ENCODE measurements at places on chromosomes 4 and X.

- no peak for DNase-seq
These were observed 13.2 kb downstream of the FGA start for GRCh38 chr4:154577324-154577723.

DNA sequence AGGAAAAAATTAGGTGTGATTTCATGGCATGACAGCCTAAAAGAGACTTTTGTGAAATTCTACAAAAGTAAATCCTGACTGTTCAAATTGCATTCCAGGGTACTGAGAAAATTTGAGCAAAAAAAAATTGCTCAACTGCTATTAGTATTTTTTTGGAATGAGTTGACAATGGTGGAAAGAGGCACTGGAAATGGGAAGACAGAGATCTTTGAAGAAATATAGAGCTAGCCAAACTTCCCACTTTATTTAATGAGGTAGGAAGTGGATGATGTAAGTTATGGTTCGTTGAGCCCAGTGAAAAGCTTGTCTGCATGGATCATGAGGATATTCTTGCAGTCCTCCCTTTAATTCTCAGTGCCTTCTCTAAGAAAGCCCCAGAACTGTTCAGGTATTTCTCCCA is 183.8 kb downstream of the PTTG2 start:
- DNase-seq = no peak

DNA sequence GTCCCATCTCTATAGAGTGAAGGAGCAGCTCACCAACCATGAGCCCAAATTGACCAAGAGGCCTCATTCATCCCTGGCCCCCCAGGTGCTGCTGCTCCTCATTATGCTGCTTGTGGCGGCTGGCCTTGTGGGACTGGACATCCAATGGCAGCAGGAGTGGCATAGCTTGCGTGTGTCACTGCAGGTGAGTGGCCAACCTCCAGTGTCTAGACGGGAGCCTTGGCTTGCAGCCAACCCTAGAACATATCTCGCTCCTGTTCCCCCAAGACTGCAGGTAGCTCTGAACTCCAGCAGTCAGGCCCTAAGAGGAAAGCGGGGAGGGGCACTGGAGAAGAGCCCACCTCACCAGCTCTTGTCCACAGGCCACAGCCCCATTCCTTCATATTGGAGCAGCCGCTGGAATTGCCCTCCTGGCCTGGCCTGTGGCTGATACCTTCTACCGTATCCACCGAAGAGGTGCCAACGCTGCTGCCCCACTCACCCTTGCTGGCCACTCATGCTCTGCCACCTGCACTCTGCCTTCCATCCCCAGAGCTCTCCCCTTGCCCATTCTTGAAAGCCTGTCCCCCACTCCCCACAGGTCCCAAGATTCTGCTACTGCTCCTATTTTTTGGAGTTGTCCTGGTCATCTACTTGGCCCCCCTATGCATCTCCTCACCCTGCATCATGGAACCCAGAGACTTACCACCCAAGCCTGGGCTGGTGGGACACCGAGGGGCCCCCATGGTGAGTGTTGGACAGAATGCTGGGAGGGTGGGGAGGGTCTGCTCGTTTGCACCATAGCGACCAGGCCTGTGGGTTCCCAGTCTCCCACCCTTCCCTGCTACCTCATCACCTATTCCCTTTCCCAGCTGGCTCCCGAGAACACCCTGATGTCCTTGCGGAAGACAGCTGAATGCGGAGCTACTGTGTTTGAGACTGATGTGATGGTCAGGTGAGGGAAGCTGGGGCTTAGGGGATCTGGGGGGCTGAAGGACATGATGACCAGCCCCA is 3.5 kb downstream of the GDPD2 start:
- DNase-seq = no peak

GRCh38 chr4:26300314-26301307 is 20.2 kb upstream of the RBPJ start:
- DNase-seq = no peak

GRCh38 chr4:75769036-75769435 is 44.7 kb downstream of the USO1 start:
- DNase-seq = no peak

GRCh38 chrX:440636-441035 is 53.9 kb upstream of the PPP2R3B start:
- DNase-seq = no peak

DNA sequence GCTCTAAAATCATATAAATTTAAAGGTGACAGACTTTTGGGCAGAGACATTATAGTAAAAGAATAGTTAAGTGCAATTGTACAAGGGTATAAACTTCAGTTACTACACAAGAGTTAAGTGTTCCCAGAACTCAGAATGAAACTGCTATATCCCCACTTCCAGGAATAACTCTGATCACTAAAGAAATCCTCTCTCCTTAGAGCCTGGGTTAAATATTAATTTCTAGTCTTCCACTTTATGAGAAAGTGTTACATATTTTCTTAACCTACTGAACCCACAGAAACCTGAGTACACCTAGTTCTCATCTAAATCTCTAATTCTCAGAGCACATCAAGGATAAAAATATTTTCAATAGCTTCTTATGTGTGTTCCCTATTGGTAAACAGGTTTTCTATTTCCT is 99.1 kb upstream of the USP38 start:
- no peak for DNase-seq

GRCh38 chr4:80611678-80611979 is 276.1 kb downstream of the CFAP299 start:
- no peak for DNase-seq

GRCh38 chr4:158169931-158170690 is 2.7 kb downstream of the GASK1B start:
- no peak for DNase-seq

DNA sequence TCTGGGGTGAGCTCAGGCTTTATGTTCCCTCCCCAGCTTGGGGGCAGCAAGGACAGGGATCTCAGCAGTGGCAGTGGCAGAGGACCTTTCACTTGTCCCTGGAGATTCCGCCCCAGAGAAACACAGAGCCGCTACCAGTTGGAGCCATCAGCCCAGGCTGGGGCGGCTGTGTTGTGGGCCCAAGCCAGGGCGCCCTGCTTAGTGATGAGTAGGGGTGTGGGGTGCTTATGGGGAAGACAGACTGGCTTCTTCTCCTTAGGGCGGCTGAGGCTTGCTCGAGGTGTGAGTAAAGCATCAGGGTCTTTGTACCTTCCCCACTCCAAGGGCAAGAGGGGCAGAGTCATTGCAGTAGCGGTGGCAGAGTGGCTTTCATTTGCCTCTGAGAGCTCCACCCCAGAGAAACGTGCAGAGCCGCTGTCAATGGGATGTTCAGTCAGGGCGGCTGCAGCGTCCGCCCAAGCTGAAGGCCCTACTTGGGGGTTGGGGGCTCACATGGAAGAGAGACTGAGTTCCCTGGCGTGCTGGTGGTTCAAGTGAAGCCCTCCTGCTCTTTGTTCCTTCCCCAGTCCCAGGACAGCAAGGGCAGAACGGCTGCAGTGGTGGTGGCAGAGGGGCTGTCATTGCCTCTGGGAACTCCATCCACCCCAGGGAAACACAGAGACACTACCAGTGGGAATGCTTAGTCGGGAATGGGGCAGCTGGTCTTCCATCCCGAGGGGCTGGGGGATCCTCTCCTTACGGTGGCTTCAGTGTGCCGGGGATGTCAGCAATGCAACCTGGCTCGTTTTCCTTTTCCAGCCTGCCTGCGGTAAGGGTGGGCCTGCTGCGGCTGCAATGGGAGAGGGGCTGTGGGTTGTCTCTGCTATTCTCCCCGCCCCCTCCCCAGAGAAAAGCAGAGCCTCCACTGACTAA is 2142.5 kb upstream of the TENM3 start:
- no peak for DNase-seq

GRCh38 chrX:80120335-80120734 is 105.8 kb downstream of the TBX22 start:
- no peak for DNase-seq

GRCh38 chr4:25307596-25307995 is 5.0 kb upstream of the ZCCHC4 start:
- no peak for DNase-seq

GRCh38 chr4:145154573-145154972 is 25.8 kb downstream of the OTUD4 start:
- peak; percentile 1 for DNase-seq

DNA sequence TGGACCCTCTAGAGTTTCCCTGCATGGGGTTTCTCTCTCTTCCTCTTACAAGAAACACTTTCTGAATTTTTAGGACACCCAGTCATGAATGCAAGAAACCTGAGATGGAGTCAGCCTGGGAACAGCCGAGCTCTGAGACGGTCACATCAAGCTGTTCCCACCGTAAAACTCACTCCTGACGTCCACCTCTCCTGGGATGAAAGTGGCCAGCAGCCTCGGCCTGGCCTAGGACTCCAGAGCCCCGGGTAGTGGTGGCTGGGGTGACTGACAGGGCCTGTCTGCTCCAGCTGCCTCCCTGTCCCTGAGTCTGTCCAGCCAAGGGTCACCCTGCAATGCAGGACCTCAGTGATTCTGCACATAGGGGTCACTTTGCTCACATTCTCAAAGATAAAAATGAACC is 217.8 kb downstream of the SHOX start:
- no peak for DNase-seq
